ENCODE measurements at places on chromosomes 1 and 21.

- no peak for DNase-seq
These were observed 122.2 kb upstream of the TMEM51 start for GRCh38 chr1:15031251-15031933.

GRCh38 chr21:38175306-38175705, 81.5 kb upstream of the KCNJ15 start:
- no peak for DNase-seq

DNA sequence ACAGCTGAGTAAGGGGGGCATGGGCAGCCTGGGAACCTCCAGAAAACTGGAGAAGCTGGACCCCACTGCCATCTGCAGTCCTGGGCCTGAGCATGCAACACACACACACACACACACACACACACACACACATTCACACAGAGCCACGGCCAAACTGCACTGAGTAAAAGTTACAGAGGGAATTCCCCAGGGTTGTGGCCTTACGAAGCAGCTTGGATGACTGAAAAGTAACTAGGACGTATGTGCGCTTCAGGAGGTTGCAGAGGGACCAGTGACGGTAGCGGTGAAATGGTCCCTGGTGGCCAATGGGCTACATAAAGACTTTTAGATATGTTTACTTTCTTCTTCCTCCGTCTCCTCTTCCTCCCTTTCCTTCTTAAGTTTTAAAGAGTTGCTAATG, 232.5 kb upstream of the TMEM51 start:
- no peak for DNase-seq

DNA sequence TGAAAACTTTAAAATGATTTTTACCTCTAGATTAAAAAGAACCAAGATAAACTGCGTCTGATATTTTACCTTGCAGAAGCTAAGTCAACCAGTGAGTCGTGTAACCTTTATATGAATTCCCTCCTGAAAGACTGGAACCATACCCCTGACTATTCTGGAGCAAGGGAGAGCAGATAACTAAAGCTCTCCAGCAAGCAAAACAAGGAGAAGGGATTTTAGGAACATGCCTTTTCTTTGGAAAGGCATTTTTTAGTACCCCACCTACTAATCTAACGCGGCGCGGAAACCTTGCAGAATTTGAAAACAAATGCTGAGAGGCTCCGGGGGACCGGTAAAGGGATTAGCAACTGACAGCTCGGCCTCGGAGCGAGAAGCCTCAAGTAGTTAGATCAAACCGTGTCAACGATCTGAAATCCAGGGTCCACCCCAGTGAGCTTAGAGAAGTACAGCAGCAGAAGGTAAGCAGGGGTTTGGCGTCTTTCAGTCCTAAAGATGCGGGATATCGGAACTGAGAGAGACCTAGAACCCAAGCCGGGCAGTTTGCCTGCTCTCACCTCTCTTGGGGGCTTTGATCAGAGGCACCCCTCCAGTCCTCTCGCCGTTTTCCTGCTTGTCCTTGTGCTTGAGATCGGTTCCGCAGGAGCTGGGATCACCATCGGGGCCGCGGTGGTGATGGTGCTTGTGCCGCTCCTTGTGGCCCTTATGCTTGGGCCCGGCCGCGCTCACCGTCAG, 954 bp downstream of the RSBN1 start:
- DNase-seq, result no peak

DNA sequence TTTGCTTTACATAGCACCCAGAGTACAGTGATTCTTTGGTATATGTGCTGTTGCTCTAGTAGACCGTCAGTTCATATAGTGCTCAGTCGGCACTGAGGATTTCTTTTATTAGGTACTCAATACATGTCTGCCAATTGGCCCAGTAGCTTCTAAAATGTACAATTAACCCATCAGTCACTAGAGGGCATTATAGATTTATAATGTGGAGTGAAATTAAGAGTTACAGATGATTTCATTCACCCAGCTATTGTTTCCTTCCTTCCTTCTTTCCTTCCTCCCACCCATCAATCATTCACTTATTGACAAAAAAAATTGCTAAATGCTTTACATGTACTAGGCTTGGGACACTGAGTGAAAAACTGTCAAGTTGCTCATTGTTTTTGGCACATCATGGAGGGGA, 263.6 kb upstream of the USP24 start:
- DNase-seq, result no peak

Measured in amniotic stem cell (primary cell).